ENCODE measurements at places on chromosomes 3 and 15.
A peak's percentile ranks its signal among the peaks of the same experiment; 100 is the strongest.

DNA sequence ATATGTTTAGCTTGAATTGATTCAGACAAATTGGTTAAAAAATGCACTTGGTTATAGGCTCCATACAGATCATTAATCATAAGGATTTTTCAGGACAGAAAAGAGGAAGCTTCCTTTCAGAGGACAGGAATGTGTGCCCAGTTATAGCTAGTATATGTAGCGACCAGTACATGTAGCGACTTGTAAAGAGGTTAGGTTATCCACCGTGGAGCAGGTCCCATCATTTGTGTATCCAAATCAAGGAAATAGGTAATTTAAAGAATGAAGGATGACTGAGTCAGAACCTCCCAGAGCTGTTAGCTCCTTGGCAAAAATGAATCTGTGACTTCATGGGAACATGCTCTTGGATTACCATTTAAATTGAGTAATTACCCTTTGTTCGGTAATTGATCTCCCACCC lies 15.8 kb upstream of the P2RY12 start:
- DNase-seq, result no peak

- DNase-seq, result no peak
These were observed 550.6 kb upstream of the NECTIN3 start for GRCh38 chr3:110521019-110521418.

DNA sequence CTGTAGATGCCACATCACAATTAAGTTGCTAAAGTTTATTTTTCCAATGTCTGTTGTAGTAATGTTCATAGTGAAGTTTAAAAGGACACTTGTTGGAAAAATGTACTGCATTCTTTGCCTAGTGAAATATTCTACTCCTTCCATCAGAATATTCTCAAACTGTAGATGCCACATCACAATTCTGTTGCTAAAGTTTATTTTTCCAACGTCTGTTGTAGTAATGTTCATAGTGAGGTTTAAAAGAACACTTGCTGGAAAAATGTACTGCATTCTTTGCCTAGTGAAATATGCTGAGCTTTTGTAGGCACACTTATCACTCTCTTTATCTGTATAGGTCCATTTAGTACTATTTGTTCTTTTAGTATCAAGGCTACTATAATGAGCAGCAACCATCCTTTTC lies 836.1 kb downstream of the NAALADL2 start:
- no peak for DNase-seq

DNA sequence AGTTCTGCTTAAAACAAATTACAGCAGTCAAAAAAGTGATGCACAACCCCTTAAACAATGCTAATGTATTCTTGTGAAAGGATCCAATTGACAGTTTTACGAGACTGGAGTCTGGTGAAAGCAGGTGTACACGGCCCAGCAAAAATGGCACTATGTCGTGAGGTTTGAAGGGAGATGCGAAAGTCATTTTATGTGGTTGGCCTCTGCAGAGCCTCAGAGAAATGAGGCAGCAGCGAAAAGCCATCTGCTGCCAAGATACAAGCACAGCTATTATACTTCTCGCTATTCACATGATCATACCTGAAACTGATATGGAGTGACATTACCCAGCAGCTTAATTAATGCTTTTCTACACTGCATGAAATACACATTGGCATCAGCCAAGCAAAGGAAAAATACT lies 36.4 kb downstream of the MECOM start:
- no peak for DNase-seq

DNA sequence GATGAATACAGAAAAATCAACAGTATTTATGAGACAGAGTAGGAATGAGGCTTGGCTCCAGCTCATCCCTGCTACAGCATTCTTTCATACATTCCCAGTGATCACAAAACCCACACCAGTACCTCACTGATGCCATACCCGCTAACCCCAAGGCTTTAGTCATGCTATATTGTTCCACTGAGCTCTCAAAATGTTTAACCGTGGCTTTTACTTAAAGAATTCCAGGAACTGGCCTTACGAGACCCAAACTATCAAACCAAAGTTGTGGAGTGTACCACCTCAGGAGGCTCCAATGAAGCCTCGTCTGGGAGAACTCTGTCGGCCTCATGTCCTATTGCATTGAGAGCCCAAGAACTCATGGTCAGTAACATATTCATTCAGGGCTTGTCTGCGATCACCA lies 278.9 kb downstream of the ULK4 start:
- no peak for DNase-seq

- no peak for DNase-seq
These were observed 114.6 kb downstream of the CYP19A1 start for GRCh38 chr15:51223771-51224229.

DNA sequence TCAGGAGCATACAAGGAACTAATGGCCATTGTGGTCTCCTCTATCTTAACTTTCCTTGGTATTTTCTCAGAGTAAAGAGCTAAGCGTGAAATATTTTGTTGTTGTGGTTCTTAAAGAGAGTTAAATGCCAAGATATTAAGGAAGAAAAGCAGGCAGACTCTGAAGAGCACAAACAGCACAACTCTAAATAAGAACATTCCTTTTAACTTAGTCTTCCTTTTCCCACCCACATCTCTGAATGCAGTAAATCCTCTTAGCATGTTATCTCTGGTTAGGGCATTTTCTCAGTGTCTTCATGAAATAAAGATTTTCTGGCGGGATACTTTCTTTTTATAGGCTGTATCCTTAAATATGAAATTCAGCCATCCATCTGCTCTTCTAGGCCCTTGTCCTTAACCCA lies 1.5 kb downstream of the GPR87 start:
- no peak for DNase-seq

DNA sequence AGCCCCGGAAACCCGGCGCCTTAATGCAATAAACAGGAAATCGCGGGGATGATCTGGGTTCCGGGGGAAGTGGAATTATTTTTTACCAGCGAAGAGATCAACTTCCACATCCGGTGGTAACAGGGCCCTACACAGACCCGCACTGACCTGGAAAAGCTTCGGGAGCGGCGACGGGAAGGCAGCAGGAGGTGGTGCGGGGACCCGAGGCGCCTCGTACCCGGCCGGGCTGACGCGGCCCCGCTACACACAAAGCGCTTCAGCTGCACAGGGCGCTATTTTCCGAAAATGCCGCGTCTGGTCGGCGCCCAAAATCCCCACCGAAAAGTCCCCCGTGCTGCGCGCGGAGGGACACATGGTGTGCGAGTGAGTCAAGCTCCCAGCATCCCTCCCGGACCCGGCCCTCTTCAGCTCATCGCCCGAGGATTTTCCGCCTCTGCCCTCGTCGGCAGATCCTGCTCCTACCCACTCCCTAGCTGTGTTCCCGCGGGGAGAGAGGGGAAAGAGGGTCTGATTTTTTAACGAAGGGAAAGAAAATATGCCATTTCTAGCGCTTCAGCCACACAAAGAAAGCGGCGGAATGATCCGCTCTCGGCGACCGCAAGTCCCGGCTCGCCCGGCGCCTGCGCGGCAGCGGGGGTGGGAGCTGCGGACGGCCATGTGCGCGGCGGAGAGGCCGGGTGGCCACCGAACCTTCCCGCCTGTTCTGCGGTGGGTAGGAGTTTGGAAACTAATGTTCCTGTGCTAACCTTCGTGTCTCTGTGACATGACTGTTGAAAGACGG lies at the start of gene GABPB1:
TSS of gene GABPB1 (minus strand) at position 361 of the 781 bp plus-strand sequence. CDS start 45,400 bp downstream, outside the sequence.
- DNase-seq, result peak; percentile 96

GRCh38 chr3:107208796-107209195 lies 168.4 kb upstream of the CCDC54 start:
- DNase-seq, result no peak

DNA sequence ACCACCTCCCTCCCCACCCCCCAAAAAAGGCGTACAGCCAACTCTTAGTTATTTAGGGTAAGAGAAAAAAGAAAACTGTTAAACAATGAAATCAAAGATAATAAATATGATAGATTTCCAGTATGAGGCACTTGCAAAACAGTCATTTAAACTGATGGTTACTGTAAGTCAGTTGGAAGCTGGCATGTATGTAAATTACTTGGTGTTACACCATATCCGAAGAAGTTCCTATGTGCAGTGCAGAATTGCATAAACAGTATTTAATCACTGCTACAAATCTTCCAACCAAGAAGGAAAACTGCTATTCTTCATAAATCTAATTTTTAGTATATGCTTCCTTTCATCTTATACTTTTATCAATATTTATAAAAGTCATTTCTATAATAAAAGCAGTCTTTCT lies 62.0 kb downstream of the LEO1 start:
- DNase-seq, result no peak

DNA sequence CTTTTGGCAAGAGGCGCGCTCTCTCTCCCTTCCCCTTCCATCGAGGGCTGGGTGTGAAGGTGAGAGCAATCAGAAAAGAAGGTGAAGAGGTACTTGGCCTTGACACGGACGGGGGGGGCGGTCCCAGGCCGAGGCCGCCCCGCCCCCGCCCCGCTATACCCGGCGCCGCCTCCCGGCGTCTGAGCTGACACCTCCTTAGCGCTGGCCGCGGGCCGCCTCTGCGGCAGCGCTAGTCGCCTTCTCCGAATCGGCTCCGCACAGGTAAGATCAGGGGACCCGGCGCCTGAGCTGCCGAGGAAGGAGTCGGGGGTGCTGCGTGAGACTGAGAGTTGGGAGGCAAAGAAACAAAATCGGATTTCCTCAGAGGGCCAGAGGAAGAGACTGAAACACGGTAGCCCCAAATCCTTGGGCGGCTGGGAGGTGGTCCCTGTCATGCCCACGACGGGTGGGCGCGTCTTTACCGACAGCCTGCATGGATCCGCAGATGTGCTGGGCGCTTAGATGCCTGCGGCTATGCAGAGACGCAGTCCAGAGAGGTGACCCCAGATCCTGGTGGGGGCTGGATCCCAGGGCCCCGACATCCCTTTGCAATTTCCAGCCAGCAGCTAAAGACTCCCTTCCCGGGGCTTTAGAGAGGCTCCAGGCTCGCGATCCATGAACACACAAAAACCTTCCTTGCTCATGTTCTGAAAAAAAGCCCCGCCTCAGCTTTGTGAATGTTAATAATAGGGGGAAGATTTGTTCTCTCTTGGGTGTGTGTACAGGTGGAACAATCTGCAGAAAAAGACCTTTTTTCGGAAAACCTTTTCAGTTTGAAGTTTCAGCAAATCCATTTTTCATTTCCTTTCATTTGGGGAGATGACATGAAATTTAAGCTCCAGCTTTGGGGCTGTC lies at the start of gene ENTPD3:
TSS of gene ENTPD3 (plus strand) at position 184 of the 894 bp plus-strand sequence. CDS start 874 bp downstream, outside the sequence.
- DNase-seq, result no peak

GRCh38 chr15:49918121-49918520 lies 200.9 kb downstream of the ATP8B4 start:
- no peak for DNase-seq

- DNase-seq, result peak; percentile 88
These were observed 52.3 kb downstream of the CCDC54 start for GRCh38 chr3:107429320-107430181.

DNA sequence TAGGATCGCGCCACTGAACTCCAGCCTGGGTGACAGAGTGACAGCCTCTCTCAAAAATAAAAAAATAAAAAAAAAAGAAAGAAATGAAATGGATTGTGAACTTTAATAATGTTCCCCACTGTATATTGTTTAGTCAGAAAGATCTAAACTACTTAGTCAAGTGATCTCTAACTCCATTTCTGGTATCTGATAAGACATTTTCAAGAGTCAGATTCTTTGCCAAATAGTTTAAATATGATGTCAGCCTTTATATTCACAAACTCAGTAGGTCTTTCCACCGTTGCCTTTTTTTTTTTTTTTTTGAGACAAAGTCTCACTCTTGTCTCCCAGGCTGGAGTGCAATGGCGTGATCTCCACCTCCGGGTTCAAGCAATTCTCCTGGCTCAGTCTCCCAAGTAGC lies 29.0 kb upstream of the OSBPL11 start:
- DNase-seq, result no peak

DNA sequence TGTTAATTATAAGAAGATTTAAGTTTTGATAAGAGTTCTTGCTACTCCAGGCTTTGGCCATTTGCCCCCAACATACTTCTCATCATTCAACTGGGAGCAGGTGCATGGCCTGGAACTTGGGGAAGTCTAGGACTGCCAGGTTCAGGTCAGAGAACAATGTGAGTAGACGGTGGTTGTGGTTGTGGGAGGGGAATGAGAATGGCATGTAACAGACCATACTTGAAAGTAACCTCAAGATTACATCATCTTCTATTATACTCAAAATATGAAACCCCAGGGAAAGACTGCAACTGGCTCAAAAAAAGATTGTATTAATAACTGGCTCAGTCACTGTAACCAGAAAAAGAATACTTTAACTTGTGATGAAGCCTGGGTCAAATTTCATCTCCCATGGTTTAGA lies 364.9 kb upstream of the DPPA4 start:
- no peak for DNase-seq

- no peak for DNase-seq
These were observed 135.3 kb downstream of the RPL22L1 start for GRCh38 chr3:170734735-170735065.

- DNase-seq, result no peak
These were observed 311.5 kb downstream of the EDEM1 start for GRCh38 chr3:5498981-5499380.

DNA sequence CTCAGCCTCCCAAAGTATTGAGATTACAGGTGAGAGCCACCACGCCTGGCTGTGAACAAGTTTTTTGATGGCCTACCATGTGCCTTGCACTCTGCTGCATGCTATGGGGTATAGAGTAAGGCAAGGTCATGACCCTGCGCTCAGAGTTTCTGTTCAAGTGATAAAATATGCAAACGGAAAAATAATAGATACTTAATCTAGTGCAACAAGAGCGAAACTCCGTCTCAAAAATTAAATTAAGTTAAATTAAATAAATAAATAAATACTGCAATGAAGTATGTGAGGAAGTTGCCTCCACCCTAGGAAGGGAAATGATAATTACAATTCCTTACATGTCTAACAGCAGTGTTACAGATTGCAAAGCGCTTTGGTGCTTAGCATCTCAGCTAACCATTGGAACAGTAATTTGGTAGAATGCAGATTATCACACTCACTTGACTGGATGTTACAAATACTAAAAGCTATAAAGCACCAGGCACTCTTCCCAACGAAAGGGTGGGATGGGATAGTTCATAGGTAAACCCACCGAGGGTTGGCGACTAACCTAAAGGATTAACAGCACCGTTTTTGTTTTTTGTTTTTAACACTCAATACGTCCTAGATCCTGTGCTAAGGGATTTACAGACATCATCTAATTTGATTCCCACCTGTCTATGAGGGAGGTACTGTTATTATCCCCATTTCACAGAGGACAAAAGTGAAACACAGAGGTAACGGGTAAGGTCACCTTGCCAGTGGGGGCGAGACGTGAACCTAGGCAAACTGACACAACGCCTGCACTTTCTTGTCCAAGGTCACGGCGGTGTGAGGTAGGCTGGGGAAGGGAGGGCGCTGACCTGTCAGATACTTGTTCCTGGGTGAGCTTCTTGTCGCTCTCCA lies 793 bp upstream of the FANCD2 start:
- DNase-seq, result no peak

DNA sequence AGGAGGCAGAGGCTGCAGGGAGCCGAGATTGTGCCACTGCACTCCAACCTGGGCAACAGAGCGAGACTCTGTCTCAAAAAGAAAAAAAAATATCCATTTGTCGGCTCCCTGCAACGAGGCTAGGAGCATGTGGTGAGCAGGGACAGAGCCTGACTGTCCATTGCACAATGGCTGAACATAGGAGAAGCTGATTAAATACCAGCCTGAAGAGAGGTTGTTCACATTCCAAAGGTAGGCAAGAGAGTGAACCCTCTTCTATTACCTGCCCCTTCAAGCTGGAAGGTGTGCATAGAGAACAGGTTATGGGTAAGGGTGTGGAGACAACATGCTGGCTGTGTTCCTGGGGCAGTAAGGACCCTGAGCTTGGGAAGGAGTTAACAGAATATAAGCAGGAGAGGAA lies 78.7 kb downstream of the DAPK2 start:
- DNase-seq, result no peak
